ENCODE measurements at places on chromosomes 11 and 22.

GRCh38 chr11:75219869-75220268 lies 20.7 kb upstream of the TPBGL start:
- no peak for ATAC-seq

DNA sequence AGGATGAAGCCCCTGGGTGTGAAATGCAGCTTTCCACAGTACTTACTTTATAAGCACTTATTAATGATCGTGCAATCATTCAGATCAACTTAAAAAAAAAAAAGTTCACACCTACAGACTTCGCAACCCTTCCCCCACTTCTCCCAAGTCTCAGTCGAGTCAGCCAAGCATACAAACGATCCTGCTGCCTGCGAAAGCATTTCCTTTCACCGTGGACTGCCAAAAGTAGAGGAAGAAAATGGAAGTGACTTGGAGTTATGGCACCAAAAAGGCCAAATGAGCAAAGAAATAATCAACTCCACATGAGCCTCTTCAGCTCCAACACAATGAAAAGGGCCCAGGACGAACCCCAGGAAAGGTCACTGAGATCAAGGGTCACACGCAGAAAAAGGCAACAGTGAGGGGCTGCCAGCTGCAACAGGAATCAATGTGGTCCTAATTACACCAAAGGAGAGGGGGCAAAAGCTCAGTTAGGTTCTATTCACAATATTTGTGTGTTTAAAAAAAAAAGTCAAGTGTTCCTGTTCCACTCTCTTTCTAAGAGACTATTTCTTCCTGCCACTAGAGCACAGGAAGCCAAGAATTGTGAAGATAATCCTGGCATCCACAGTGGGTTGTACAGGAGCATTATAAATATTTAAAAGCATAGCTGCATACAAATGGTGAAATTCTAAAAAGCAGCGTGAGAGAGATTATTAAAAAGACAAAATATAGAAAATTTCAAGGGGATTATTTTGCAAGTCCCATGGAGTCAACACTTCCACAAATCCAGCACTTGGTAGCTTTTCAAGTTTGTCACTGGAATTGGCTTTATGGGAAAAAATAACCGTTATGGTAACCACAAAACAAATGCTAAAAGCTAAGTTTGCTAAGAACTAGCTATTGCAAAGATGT lies 28.4 kb downstream of the CDON start:
- no peak for ATAC-seq

GRCh38 chr11:125902277-125902926 lies 604 bp downstream of the PUS3 start:
- ATAC-seq, result peak; percentile 57

DNA sequence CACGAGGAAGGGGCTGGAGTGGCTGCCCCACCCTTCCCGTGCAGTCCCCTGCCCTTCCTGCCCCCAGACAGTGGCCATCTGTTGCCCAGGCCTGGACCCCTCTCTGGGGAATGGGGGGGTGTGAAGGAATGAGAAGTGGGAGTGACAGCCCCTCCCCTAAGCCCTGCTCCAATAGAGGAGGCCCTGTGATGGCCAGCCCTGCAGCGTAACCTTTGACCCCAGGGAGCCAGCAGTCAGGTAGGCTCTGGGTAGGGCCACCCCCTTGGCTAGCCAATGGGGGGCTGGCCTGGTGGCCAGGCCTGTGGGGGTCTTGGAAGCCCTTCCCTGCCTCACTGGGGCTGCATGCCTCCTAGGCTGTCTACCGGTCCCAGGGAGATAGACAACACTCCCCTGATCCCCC lies 6.6 kb downstream of the FLRT1 start:
- ATAC-seq, result no peak

- peak; percentile 92 for ATAC-seq
These were observed 38.5 kb upstream of the FJX1 start for GRCh38 chr11:35579557-35580396.

GRCh38 chr11:94876645-94877442 lies 96.5 kb downstream of the CWC15 start:
- peak; percentile 99 for ATAC-seq

- no peak for ATAC-seq
These were observed 155.5 kb upstream of the DDI1 start for GRCh38 chr11:103880968-103881367.

Data from SK-N-SH treated with all-trans-retinoic acid at 6 μM for 48 hours (cell line).